Neural progenitor cell (in vitro differentiated cells): ENCODE measurements at places on chromosomes 2 and 18.
A peak's percentile ranks its signal among the peaks of the same experiment; 100 is the strongest.

DNA sequence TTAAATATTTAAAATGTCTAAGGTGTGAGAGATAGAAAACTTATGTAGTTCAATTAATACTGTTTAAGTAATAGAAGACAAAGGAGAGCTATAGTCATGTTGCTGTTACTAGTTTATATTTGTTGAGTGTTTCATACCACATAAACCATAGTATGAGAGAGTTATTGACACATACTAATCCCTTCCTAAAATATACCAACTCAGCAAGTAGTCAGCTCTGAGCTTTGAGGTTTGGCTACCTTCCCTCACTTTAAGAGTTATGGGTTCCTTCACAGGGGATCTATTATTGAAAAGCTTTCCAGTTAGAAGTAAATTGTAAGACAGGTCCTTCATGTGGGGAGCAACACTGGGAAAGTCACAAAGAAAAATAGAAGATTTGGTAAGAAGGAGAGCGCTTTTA is 701.6 kb upstream of the ZEB2 start:
- DNase-seq: no peak

- no peak for DNase-seq
Observed at GRCh38 chr2:196675963-196676362, 36.4 kb downstream of the CCDC150 start.

DNA sequence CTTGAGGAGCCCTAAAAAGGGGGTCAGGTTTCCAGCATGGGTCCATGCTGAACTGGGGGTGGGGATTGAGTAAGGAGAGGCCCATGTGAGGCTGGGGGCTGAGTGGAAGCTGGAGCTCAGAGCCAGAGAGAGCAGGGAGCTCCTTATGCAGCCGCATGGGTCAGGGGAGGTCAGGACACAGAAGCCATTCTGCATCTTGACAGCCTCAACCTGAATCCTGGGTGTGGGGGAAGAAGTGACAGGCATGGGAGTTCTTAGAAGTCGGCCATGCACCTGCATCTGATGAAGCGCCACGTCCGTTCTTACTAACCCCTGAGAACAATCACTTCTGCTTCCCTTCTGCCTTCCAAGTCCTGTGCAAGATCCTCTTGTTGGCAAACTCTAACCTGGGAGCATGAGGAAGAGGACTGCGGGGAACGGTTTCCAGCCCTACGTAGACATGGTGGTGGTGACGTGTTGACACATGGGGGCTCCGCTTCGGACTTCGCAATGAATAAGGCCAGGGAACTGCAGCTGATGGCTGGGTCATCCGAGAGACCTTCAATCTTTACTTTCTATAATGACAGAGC is 22.3 kb downstream of the GNLY start:
- DNase-seq: no peak

- DNase-seq: no peak
Observed at GRCh38 chr2:85583667-85584353, 421 bp upstream of the VAMP5 start.

- no peak for DNase-seq
Observed at GRCh38 chr2:158712791-158713522, 82.2 kb upstream of the DAPL1 start.

GRCh38 chr2:235204948-235205347 is 253.1 kb downstream of the SH3BP4 start:
- DNase-seq: no peak

DNA sequence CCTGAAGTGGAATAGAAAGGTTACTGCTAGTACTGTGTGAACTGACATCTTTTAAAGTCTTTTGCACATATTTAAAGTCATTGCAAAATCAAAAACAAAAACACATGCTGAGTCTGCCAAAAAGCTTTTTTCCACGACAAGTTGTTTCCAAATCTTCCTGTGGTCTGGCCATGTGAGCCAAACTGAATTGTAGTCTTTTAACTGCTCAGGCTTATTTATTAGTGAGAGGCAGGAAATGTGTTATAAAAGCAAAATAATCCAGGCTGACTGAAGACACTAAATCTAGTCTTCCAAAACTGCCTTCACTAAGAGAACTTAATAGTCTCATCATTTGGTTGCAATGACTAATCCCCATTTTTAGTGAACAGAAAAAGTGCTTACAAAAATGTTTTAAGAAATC is 2.3 kb downstream of the KRCC1 start:
- no peak for DNase-seq

DNA sequence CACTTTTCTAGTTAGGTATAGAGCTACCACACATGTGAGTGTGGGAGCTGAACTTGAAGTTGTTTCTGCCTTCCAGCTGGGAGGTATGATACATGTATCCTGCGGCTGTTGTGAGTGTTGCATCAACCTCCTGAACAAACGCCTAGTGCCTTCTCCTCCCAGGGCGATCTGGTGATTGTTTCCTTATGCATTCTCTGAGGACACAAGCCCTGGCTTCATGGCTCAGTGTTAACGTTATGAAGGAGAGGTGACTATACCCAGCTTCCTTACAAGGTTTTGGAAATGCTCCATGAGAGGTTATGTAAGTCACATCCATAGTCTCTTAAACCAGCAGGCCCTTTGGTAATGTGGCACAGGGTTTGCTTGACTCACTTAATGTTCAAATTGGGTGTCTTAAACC is 64.9 kb downstream of the SPRED2 start:
- DNase-seq: no peak

DNA sequence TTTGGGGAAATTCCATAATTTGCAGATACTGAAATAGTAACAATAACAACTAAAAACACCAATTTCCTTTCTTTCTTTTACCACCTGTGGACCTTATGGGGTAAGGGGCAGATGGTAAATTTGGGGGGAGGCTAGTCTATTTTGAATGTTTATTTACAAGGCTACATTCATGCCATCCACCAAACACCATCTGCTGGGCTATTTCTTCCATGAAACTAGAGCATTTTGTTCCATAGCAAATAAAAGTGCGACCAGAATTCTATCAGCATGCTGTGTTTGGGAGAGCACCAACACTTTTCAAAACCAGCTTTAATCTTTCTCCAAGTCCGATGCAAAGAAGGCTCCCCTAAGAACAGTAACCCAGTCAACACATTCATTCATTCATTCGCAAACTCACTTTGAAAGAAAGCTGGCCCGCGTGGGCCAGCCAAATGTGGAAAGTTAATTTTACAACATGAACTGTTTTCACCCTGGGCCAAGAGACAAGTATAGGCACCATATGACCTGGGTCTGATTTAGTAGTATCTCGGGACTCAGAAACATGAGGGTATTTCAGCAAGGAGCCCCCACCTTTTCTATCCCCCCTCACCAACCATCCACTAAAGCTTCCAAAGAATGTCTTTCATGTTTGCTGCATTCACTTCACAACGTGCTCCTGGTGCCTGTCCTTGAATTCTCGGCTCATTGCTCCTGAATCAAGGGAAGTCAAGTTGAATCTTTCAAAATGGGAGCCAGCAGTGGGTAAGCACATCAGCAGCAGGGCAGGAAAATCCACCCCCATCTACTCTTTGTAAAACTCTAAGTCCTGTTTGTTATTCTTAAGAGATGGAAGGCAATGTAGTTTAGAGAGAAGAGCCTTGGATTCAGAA is 210.6 kb downstream of the C1D start:
- DNase-seq: no peak

DNA sequence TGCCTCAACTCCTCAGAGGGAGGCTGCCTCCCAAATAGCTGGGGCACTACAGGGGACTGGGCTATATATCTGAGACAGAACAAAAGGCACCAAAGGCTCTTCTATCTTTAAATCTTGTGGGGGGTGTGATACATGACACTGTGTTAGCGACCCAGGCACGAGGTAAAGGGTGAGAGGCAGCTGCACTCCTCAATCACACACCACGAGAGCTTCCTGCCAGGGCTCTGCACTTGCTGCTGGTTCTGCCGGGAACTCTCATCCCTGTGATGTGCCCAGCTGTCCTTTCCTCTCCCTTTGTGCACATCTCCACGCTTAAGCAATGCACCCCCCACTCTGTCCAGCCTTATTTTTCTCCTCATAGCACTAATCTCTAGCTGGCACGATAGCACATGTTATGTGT is 32.4 kb downstream of the NPC1 start:
- DNase-seq: no peak

GRCh38 chr2:240593703-240594451 is 7.3 kb downstream of the CAPN10 start:
- no peak for DNase-seq

DNA sequence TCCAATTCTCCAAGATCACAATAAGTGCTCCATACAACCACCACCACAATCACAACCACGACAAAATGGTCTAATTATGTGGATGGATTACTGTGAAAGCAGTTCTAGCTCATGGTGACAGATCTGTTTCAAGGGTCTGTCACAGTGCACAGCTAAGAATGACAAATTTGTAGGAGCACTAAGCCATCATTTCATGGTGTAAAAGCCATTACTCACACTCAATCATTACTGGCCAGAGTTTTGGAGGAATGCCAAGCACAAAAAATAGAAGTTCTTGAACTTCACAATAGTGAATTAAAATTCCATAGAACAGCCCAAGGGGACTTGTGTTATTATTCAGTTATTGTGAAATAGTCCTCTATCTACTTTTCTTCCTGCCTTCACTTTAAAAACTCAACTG is 2.3 kb downstream of the CPS1 start:
- DNase-seq: no peak

- DNase-seq: peak; percentile 42
Observed at GRCh38 chr2:224646242-224646846, 61.2 kb upstream of the CUL3 start.

GRCh38 chr18:57443702-57444101 is 8.5 kb downstream of the ONECUT2 start:
- DNase-seq: no peak

DNA sequence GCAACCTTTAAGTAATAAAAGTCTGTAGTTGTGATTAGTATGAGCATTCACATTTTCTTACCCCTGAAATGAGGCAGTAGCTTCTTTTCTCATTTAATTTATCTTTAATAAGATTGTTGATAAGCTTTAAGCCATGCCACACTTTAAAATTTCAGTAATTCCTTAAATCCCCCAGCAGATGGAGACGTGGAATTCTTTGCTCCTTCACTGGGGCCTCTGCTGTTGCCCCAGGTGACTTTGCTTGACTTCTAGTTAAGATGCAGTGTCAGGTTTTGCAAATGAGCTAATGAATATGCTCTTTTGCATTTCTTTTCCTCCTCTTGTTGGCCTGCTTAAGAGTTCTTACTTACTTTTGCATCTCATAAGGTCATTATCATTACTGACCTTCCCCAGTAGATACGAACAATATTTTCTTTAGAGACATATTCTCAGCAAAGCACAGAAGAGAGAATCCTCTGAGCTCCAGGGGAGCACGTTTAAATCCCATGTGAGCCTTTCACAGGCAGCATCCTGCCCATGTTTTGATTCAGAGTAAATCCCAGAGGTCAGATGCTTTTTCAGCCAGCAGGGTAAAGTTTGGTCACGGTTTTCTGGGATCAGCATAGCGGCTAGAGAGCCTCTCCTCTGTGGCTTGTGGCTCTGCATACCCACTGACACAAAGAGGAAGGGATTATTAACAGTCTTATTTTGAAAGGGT is 222.9 kb downstream of the PTPRM start:
- DNase-seq: peak; percentile 79

GRCh38 chr2:204074456-204074855 is 137.9 kb downstream of the ICOS start:
- DNase-seq: no peak

DNA sequence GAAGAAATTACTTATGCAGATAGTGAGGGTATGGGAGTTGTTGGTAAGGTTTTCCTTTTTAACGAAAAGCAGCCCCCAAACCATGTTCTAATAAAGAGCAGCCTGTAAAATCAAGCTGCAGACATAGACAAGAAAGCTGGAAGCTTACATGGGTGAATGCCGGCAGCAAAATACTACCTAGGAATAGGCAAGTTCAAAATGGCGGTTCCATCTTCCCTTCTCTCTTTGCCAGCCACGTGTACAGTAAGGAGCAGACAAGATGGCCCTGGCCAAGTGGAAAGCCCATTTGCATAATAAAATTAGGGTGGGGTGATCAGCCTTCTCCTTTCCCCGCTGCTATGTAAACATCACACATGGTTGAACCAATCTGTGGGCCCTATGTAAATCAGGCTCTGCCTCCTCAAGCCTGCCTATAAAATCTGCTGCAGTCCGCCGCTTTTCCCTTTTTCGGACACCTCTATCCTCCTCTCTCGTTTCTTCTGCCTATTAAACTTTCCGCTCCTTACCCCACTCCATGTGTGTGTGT is 155.0 kb downstream of the ZBTB7C start:
- DNase-seq: no peak

DNA sequence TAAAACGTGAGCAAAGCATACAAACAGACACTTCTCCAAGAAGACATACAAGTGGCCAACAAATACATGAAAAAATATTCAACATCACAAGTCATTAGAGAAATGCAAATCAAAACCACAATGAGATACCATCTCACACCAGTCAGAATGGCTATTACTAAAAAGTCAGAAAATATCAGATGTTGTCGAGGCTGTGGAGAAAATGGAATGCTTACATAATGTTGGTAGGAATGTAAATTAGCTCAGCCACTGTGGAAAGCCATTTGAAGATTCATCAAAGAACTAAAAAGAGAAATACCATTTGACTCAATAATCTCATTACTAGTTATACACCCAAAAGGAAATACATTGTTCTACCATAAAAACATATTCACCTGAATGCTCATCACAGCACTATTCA is 825.7 kb downstream of the SUCLG1 start:
- no peak for DNase-seq

DNA sequence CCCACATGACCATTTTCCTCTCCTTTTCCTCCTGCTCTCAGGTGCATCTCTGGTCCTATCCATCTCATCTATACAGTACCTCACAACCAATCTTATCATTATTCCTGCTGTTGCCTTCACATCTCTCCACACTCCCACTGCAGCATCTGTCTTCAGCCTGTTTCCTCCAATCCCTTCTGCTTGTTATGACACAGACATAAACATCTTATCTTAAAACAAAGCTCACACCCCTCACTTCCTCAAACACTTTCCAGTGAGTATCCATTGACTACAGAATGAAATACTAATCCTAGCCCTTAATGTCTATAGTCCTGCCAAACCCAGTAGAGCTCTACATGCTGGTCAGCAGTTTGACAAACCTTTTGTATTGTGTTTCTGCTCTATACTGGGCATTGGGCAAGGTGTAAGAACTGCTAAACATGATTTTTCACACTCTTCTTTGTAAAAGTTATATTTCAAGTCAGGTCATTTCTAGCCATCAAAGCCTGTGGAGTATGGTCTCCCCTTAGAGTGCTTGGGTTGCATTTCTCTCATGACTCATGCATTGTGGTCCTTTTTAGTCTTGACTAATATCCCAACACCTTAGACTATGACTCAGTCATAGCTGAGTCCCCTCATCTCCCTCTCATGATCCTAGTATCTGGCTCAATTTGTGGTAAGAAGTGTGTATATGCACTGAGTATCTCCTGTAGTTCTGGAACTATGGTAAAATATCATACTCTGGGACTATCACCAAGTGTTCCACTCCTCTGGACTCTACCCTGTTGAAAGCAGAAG is 187.0 kb downstream of the CYRIA start:
- DNase-seq: no peak

GRCh38 chr2:202172439-202173211 is 65.8 kb downstream of the SUMO1 start:
- DNase-seq: no peak

DNA sequence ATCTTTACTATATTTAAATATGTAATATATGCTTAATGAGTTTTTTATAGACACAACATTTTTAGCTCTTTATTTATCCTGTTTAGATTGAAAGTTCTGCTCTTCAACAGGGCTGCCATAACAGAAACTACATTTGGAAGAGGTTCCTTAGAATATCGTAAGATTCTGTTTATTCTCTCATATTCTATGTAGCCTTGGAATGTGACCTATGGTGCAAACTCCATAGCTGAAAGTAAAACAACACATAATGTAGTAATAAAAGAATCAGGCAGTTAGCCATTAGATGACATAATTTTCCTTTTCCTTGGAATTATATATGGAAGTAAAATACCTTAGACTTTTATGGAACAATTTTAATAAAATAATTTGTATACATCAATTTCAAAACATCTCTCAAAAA is 91.3 kb downstream of the ZNF804A start:
- DNase-seq: no peak
